ENCODE measurements at places on chromosomes 11 and 22. TPM values are rescaled to one million over a fixed set of nuclear protein-coding genes. Genes with fewer than 3 reads are reported as not detected.

The EFCAB6 gene
- total RNA-seq: 2.6 TPM

The SLC7A4 gene
- 0.15 TPM for total RNA-seq

The GAB4 gene
- total RNA-seq: not detected

DNA sequence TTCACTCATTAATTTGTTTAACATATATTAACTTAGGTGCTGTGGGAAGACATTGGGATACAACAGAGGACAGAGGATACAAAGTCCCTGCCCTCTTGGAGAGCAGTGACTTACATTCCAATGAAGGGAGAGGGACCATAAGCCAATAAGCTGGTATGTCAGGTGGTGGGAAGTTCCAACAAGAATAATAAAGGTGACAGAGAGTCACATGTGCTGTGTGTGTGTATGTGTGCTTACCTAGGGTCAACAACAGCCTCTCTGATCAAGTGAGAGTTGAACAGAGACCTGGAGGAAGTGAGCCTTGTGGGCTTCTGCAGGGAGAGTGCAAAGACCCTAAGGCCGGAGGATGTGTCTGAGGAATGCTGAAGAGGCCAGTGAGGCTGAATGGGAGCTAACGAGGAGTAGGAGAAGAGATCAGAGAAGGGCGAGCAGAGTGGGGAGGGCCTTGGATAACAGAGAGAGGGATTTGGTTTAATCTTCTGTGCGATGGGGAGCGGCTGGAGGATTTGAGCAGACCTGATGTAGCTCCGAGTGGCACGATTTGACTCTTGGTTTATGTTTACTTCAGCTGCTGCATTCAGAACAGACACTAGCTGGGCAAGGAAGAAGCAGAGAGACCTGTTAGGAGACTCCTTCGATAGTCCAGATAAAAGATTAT is 35.3 kb downstream of the MAP6 start:
- H3K27me3 ChIP-seq: no peaks in the 10 kb centered on the region
- DNase-seq: no peak
- no peak overlapping the region for H3K4me3 ChIP-seq

- no peak for DNase-seq
- no peak overlapping the region for H3K27ac ChIP-seq
- H3K4me3 ChIP-seq: no peak overlapping the region
- H3K4me1 ChIP-seq: peaks cover 2% of the 10 kb centered on the region
Observed at GRCh38 chr11:95499516-95500135, 268.6 kb upstream of the SESN3 start.

GRCh38 chr11:95720195-95720594 is 69.4 kb downstream of the FAM76B start:
- no peak for DNase-seq
- H3K4me1 ChIP-seq: no peaks in the 10 kb centered on the region
- H3K27ac ChIP-seq: no peak overlapping the region
- no peaks in the 10 kb centered on the region for H3K27me3 ChIP-seq
- no peak overlapping the region for H3K4me3 ChIP-seq

- no peaks in the 10 kb centered on the region for H3K36me3 ChIP-seq
- H3K27me3 ChIP-seq: no peaks in the 10 kb centered on the region
- no peak for DNase-seq
- peaks cover 5% of the 10 kb centered on the region for H3K4me1 ChIP-seq
- no peak overlapping the region for H3K4me3 ChIP-seq
- H3K27ac ChIP-seq: no peak overlapping the region
Observed at GRCh38 chr11:9053316-9054035, 37.9 kb downstream of the SCUBE2 start.

- H3K36me3 ChIP-seq: no peaks in the 10 kb centered on the region
- no peak overlapping the region for H3K27ac ChIP-seq
- no peaks in the 10 kb centered on the region for H3K4me1 ChIP-seq
- H3K27me3 ChIP-seq: no peaks in the 10 kb centered on the region
- no peak for DNase-seq
- no peak overlapping the region for H3K4me3 ChIP-seq
Observed at GRCh38 chr11:99534812-99535211, 514.1 kb downstream of the CNTN5 start.

DNA sequence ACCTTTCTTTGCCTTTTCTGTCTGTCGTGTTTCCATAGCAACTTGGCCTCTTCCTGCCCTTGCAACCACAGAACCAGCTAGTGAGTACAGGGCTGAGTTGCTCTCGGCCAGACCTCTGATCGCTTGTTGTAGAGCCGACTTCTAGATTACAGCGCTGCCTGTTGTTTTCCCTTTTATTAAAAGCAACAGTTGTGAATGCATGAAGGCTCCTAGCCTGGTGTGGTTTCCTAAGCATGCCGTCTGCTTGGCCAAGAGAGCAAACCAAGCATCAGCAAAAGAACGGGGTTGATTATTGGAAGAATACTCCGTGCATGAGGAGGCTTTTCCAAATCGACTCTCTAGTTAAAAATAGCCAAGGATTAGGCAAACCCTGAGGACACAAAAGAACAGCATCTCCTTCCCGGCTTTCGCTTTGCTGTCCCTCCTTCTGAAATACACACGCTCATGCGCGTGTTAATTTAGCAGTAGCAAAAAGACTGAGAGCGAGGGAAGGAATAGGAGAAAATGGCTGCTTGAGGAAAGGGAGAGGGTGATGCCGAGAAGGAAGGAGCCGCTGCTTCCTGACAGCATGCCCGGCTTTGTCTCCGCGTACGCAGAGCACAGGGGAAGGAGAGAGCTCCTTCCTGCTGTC is 71.5 kb upstream of the TTC12 start:
- DNase-seq: peak; percentile 58
- peaks cover 2% of the 10 kb centered on the region for H3K36me3 ChIP-seq
- no peaks in the 10 kb centered on the region for H3K27me3 ChIP-seq
- H3K27ac ChIP-seq: no peak overlapping the region
- no peak overlapping the region for H3K4me3 ChIP-seq

- H3K4me3 ChIP-seq: peak overlapping the region; percentile 54
- no peaks in the 10 kb centered on the region for H3K27me3 ChIP-seq
- DNase-seq: no peak
Observed at GRCh38 chr11:64776875-64777274, 1.5 kb downstream of the SF1 start.

DNA sequence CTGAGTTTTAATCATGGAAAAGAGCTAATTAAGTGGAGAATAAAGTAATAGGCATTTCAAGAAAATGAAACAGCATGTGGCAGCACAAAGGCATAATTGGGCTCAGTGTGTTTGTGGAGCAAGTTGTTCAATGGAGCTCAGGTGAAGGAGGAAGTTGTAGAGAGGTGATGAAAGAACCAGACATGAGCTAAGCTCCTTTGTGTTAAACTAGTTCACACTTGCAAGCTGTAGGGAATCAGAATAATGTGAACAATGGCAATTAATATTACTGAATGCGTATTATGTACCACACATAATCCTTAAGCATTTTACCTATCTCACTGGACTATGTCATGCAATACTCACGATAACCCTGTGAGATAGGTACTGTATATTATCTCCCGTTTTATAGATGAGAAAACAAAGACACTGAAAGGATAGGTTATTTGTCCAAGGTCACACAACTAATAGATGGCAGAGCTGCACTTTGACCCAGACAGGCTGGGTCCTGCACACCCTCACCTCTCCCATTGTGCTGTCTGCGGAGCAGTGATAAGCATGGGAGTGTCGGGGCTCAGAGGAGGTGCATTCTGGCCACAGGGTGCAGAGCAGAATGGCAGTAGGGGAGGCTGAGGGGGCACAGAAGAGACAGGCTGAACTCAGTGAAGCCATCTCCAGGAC is 8.9 kb downstream of the OLFML1 start:
- no peak for DNase-seq
- no peak overlapping the region for H3K4me3 ChIP-seq
- no peaks in the 10 kb centered on the region for H3K27me3 ChIP-seq
- H3K4me1 ChIP-seq: no peaks in the 10 kb centered on the region
- no peak overlapping the region for H3K27ac ChIP-seq
- peaks cover 4% of the 10 kb centered on the region for H3K36me3 ChIP-seq

- H3K36me3 ChIP-seq: no peaks in the 10 kb centered on the region
- no peaks in the 10 kb centered on the region for H3K4me1 ChIP-seq
- H3K27me3 ChIP-seq: no peaks in the 10 kb centered on the region
Observed at GRCh38 chr11:132064987-132065620, 694.7 kb downstream of the NTM start.

GRCh38 chr11:122398167-122398566 is 257.4 kb upstream of the UBASH3B start:
- no peak overlapping the region for H3K4me3 ChIP-seq
- no peak overlapping the region for H3K27ac ChIP-seq
- H3K36me3 ChIP-seq: no peaks in the 10 kb centered on the region
- no peaks in the 10 kb centered on the region for H3K4me1 ChIP-seq
- no peak for DNase-seq

- no peak overlapping the region for H3K27ac ChIP-seq
- no peaks in the 10 kb centered on the region for H3K4me1 ChIP-seq
- H3K4me3 ChIP-seq: no peak overlapping the region
- no peak for DNase-seq
- no peaks in the 10 kb centered on the region for H3K36me3 ChIP-seq
Observed at GRCh38 chr11:102800767-102801166, 2.8 kb upstream of the MMP1 start.

GRCh38 chr11:83697518-83697917 is 411.4 kb upstream of the CCDC90B start:
- H3K4me3 ChIP-seq: no peak overlapping the region
- peaks cover 4% of the 10 kb centered on the region for H3K4me1 ChIP-seq
- no peaks in the 10 kb centered on the region for H3K27me3 ChIP-seq
- no peak overlapping the region for H3K27ac ChIP-seq

DNA sequence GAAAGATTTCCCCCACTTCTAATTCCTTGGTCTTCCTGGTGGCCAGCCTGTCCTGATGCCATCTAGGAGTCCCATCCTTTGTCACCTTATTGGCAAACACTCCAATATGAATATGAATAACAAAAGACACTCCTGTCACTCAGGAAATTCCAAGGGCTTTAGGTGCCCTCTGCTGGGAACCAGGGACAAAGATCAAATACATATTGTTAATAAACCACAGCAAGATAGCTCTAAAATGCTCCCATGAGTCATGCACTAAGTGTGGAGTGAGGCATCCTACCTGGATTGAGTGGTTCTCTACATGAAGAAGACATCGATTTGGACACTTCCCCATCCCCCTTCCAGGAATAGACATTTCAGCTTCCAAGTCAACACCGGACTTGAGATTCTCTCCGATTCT is 823.6 kb downstream of the TBC1D22A start:
- H3K36me3 ChIP-seq: no peaks in the 10 kb centered on the region
- peaks cover 1% of the 10 kb centered on the region for H3K27me3 ChIP-seq
- H3K27ac ChIP-seq: no peak overlapping the region
- no peaks in the 10 kb centered on the region for H3K4me1 ChIP-seq
- H3K4me3 ChIP-seq: no peak overlapping the region

GRCh38 chr11:27395556-27396258 is 32.7 kb upstream of the CCDC34 start:
- no peaks in the 10 kb centered on the region for H3K27me3 ChIP-seq
- no peak overlapping the region for H3K27ac ChIP-seq
- H3K36me3 ChIP-seq: no peaks in the 10 kb centered on the region
- H3K4me3 ChIP-seq: no peak overlapping the region
- no peak for DNase-seq
- peaks cover 24% of the 10 kb centered on the region for H3K4me1 ChIP-seq

GRCh38 chr11:108873310-108873709 is 208.4 kb downstream of the DDX10 start:
- H3K36me3 ChIP-seq: no peaks in the 10 kb centered on the region
- no peaks in the 10 kb centered on the region for H3K27me3 ChIP-seq
- no peak overlapping the region for H3K4me3 ChIP-seq
- DNase-seq: no peak
- H3K27ac ChIP-seq: no peak overlapping the region
- peaks cover 4% of the 10 kb centered on the region for H3K4me1 ChIP-seq

DNA sequence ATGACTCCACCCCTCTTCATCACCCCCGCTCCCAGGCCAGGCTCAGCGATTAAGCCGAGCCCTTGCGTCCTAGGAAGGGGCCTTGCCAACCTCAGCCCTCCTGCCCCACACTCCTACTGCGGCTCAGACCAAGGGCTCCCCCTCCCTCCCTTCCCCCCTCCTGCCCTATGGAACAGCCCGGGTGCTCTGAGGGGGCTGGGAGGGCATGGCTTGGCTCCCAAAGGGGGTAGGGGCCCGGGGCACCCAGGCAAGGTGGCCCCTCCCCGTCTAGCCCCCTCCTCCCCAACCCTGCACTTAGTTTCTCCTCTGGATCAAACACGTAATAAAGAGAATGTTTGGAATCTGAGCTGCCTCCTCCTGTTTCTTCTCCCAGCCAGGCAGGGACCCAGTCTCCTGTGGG is 6.3 kb downstream of the RCOR2 start:
- H3K4me1 ChIP-seq: no peaks in the 10 kb centered on the region
- DNase-seq: no peak
- no peak overlapping the region for H3K4me3 ChIP-seq
- H3K27ac ChIP-seq: no peak overlapping the region
- H3K27me3 ChIP-seq: no peaks in the 10 kb centered on the region

- H3K4me3 ChIP-seq: no peak overlapping the region
- DNase-seq: no peak
- no peaks in the 10 kb centered on the region for H3K27me3 ChIP-seq
- H3K27ac ChIP-seq: peak overlapping the region; percentile 1
- no peaks in the 10 kb centered on the region for H3K36me3 ChIP-seq
- H3K4me1 ChIP-seq: no peaks in the 10 kb centered on the region
Observed at GRCh38 chr11:34311126-34311525, 46.7 kb downstream of the ABTB2 start.

- H3K27ac ChIP-seq: no peak overlapping the region
- no peaks in the 10 kb centered on the region for H3K27me3 ChIP-seq
- no peak overlapping the region for H3K4me3 ChIP-seq
- no peaks in the 10 kb centered on the region for H3K36me3 ChIP-seq
Observed at GRCh38 chr11:127643268-127644058, 642.9 kb upstream of the KIRREL3 start.

- H3K36me3 ChIP-seq: no peaks in the 10 kb centered on the region
- no peaks in the 10 kb centered on the region for H3K4me1 ChIP-seq
- peak overlapping the region; percentile 45 for H3K27ac ChIP-seq
- no peak overlapping the region for H3K4me3 ChIP-seq
- H3K27me3 ChIP-seq: no peaks in the 10 kb centered on the region
Observed at GRCh38 chr11:2306452-2306823, 4.6 kb downstream of the TSPAN32 start.

DNA sequence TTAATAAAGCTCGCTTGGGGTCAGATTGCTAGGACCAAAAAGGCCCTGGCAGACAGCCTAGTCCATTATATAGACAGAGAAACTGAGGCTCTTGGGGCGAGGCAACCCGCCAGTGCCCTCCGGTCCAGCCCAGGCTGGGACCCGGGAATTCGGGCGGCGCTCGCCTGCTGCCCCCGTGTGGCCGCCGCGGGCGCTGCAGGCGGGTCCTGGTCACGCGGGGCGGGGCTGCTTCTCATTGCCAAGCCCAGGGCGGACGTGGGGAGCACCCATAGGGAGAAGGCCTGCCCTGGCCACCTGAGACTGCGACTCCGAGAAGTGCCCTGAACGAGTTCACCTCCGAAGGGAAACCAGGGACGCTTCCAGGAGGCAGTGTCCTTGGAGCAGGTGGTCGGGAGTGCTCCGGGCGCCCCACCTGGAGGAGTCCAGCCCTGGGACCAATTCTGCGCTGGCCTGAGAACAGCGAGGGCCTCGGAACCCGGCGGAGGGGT is 36.0 kb upstream of the CSNK1E start:
- H3K27me3 ChIP-seq: no peaks in the 10 kb centered on the region
- no peaks in the 10 kb centered on the region for H3K4me1 ChIP-seq
- peak; percentile 72 for DNase-seq
- peaks cover 2% of the 10 kb centered on the region for H3K36me3 ChIP-seq
- no peak overlapping the region for H3K4me3 ChIP-seq

- H3K4me1 ChIP-seq: no peaks in the 10 kb centered on the region
- H3K27ac ChIP-seq: peak overlapping the region; percentile 77
- no peaks in the 10 kb centered on the region for H3K27me3 ChIP-seq
Observed at GRCh38 chr22:36347094-36347493, 40.7 kb downstream of the MYH9 start.
